ENCODE measurements at places on chromosomes 2 and 18.

DNA sequence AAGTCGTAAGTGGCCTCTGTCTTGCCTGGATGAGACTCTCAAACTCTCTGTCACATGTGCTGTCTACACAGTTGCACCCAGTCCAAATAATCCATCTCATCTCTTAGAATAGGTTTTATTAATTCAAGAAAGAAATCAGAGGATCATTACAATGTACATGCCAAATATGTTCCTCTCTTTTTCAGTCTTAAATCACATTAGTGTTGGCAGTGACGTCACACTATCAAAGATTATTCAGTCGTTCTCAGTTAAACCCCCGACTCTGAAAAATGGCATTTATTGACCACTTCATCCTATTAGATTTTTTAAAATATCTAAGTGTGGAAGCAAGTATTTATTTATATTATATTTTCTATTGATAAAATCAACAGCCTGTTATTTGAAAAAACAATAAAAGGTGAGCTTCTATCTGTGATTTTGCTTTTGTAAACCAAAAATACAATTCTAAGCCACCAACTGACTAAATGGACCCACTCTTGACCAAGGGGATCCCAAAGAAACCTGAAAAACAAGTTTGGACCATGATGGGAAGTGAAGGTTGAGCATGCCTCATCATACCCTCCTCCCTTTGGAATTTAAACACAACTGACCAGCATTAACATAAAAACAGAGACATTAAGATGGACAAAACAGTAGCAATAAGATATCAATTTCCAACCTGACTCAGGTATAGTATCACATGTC is 1894.4 kb upstream of the LRRTM1 start:
- no peak for DNase-seq

- peak; percentile 9 for DNase-seq
Measured at GRCh38 chr2:164739966-164740365, 101.7 kb downstream of the COBLL1 start.

GRCh38 chr2:102502576-102502975 is 29.6 kb downstream of the SLC9A4 start:
- DNase-seq: no peak

DNA sequence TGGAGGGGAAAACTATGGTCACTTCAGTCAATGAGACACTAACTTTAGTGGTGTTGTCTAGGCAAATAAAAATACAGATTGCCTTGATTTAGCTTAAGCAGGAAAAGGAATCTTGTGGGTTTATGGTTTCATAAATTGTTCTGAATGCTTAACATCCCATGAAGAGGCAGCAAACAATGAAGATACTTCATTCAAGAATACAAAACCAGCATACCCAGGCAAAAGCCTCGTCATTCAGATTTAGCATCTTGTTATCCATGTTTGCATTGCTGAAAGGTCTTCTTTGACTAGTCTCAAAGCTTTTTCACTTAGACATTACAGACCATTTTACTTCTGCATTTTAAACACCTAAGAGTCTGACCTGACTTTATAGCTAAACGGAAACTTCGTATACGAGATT is 272.7 kb upstream of the FSHR start:
- DNase-seq: no peak

GRCh38 chr2:218555527-218555926 is 12.6 kb downstream of the USP37 start:
- DNase-seq: no peak

DNA sequence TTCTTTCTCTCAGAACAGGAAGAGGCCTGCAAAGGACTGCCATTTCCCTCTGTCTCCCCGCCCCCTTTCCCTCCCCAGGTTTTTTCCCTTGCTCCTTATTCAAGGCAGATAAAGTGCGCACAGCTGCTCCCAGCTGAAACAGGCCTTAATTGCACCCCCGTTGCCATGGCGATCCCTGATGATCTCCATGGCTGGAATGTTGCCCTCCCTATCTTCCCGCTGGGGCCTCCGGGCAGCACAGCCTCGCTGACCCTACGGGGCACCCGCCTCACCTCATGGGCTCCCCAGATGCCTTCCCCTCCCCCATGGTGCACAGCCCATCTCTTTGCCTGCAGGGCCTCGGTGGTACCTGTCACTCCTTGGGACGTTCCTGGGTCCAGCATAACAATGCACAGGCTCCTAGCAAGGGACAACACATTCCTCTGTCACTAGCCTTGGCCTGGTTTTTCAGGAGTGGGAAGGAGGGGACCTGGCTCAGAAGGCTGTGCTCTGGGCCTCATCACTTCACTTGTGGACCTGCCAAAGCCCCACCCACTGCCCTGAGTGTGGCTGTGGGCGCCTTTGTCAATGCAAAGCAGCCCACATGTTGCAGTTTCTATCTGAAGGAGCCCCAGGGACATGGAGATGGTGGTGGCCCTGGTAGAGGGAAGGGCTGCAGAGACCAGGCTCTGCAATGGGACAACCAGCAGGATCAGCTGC is 115.0 kb downstream of the CELF4 start:
- no peak for DNase-seq

GRCh38 chr18:21192308-21192624 is 49.8 kb upstream of the GREB1L start:
- no peak for DNase-seq

DNA sequence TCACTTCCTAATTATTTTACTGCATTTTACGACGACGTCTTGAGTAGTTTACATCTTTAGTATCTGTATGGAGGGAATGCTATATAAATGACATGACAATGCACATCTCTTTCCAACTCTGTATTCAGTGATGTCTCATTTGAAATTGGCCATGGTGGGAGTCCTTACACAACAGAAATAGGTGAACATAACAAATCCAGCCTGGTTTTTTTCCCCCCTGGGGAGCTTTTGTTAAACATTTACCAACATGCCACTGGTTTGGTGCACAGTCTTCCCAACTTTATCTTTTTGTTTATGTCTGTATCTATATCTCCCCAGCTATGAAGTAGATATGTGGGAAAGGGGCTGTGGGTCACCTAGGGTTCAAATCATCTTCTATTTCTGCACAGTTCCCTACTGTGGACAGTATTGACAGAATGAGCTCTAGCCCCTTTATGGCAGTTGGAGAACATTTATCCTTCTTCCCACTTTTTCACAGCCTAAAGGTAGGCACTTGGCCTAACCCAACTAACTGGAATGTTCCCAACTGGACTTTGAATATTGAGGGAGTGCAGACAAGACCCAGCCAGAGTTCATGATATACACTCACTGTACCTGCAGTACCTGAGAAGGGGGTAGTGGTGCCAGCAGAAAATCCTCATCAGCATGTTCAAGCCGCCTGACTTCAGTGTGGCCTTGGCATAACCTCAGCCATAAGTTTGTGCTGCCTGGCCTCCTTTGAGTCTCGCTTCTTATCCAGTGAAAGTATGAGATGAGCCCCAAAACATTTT is 5.7 kb upstream of the RTKN start:
- DNase-seq: no peak

DNA sequence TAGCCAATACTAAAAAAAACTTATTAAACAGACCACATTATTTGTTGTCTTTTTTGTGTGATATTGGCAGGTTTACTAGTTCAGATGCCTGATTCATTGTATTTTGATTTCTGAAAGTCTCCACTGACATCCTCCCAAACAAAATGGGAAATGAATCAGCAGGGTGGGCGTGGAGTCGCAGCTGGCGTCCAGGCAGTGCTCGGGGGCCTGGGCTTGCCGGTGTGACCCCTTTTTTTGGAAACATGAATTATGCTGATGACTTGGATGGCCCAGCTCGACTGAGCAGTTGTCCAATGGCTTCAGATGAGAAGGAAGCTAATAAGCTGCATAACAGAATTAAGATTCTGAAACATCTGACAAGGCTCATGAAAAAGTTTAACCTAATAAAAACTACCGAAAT is 1.7 kb upstream of the KCNG2 start:
- no peak for DNase-seq

GRCh38 chr2:190407662-190408537 is at the start of gene MFSD6:
TSS of gene MFSD6 (plus strand) at chr2:190408355. CDS start at chr2:190436030, 27,675 bp downstream.
- DNase-seq: peak; percentile 9

DNA sequence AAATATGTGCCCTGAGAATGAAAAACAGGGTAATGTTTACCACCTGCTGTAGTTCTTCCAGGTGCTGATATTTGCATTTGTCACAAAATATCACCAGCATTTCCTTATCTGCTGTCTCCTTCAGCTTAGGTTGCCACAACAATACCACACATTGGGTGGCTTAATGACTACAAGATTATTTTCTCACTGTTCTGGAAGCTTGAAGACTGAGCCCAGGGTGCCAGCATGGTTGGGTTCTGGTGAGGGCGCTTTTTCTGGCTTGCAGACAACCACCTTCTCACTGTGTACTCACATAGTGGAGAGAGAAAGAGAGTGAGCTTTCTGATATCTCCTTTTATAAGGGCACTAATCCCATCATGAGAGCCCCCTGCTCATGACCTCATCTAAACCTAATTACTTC is 407.5 kb upstream of the RGPD4 start:
- DNase-seq: no peak

GRCh38 chr18:73511771-73512503 is 635.7 kb downstream of the FBXO15 start:
- peak; percentile 65 for DNase-seq

- no peak for DNase-seq
Measured at GRCh38 chr18:76273036-76273545, 222.0 kb downstream of the ZNF516 start.

GRCh38 chr18:21074336-21075323 is 37.0 kb downstream of the ROCK1 start:
- DNase-seq: no peak

GRCh38 chr2:233356546-233357308 is 2.4 kb downstream of the DGKD start:
- no peak for DNase-seq

GRCh38 chr2:169039702-169040101 is 8.6 kb upstream of the ABCB11 start:
- no peak for DNase-seq

- DNase-seq: no peak
Measured at GRCh38 chr2:209534228-209534627, 110.4 kb downstream of the MAP2 start.

DNA sequence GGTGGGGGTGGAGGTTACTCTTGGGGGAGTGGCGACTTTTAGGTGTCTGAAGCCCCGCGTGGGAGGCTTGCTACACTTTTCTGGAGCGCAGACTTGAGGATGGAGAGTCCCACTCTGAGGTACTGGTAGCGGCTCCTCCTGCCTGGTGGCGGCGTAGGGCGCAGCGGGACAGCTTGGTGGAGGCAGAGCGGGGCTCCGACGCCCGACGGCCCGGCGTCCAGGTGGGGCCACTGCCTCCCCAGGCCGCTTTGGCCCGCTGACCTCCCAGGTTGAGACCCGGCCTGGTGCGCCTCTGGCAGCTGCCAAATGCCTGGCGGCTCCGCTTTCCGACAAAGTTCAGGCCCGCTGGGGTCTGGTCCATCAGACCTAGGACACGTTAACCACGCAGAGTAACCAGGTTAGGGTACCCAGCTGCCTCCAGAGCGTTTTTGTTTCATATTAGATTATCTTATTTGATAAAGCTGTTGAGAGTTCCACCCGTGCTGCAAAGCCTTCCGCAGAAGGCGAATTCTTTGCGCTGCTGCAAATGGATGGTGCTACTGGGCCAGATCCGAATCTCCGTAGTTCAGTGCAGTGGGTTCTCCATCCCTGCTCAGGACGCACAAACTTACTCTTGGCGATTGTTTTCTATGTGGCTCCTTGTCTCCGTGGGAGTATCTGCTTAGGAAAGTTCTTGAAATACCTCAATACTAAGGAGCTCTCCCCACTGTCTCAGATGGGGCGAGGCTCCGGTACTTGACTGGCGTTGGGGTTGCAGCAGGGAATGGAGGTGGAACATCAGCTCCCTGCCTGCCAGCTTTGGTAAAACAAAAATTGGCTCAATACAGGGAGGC is 405.9 kb downstream of the XIRP2 start:
- no peak for DNase-seq

GRCh38 chr2:127080938-127081755 is 25.8 kb downstream of the BIN1 start:
- DNase-seq: no peak

- DNase-seq: no peak
Measured at GRCh38 chr2:190805843-190806242, 74.8 kb upstream of the GLS start.

- no peak for DNase-seq
Measured at GRCh38 chr18:78640246-78640995, 339.2 kb upstream of the SALL3 start.

DNA sequence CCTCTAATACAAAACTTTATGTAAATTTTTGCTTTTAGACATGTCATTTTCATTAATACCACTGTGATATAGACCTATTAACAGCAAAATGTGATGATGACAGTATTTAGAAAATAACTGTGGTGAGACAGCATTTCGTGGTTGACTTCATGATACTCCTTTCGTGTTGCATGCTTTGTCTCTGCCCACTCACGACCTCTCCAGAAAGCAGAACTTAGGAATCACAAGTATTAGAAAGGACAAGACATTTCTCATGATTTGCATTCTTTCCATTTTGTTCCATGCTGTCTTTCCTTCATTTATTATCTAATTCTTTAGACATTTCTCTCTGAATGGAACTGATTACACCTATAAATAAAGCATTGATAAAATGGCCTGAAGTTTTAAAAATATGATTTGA is 85.2 kb upstream of the POU3F3 start:
- no peak for DNase-seq

- peak; percentile 64 for DNase-seq
Measured at GRCh38 chr18:56575819-56576663, 62.4 kb downstream of the TXNL1 start.

- DNase-seq: peak; percentile 16
Measured at GRCh38 chr18:3279201-3280185, 17.6 kb downstream of the MYL12B start.

DNA sequence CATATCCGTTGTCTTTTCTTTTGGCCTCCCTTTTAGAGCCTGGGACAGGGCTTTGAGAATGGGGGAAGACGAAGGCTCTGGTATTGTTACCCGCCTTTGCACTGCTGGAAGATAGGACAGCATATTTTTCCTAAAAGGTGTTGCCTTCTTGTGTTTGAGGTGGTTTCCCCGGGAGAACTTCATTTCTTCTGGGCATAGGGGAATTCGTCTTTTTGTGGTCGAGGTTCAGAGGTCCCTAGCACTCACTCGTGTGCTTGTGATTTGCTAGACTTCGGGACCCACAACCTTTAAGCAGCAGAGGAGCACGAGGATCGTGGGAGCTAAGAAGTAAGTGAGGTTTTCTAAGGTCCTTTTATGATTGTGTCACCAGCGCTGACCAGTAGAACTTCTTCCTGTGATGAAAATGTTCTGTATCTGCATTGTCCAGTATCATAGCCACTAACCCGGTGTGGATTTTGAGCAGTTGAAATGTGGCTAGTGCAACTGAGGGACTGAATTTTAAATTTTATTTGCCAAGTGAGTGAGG is 611 bp downstream of the ZNF512 start:
- peak; percentile 34 for DNase-seq

DNA sequence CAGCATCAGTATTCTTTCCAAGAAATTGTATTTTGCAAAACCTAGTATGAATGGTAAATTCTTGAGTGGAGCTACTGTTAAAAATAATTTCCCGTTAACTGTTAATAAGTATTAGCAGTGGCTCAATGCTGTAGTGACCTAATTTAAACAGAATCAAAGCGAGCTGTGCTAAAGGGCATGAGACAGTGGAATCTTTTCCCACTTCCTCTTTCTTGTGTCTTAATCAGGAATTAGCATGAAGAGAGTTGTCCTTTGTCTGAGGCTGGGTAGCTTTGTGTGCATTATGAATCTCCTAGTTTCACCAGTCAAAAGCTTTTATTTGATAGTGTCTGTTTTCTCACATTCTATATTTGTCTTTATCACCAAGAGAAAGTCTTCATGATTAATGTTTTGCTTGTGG is 298.8 kb upstream of the GCFC2 start:
- DNase-seq: no peak
